NCI-H524 (cell line): ENCODE measurements at places on chromosomes 16 and 17.

DNA sequence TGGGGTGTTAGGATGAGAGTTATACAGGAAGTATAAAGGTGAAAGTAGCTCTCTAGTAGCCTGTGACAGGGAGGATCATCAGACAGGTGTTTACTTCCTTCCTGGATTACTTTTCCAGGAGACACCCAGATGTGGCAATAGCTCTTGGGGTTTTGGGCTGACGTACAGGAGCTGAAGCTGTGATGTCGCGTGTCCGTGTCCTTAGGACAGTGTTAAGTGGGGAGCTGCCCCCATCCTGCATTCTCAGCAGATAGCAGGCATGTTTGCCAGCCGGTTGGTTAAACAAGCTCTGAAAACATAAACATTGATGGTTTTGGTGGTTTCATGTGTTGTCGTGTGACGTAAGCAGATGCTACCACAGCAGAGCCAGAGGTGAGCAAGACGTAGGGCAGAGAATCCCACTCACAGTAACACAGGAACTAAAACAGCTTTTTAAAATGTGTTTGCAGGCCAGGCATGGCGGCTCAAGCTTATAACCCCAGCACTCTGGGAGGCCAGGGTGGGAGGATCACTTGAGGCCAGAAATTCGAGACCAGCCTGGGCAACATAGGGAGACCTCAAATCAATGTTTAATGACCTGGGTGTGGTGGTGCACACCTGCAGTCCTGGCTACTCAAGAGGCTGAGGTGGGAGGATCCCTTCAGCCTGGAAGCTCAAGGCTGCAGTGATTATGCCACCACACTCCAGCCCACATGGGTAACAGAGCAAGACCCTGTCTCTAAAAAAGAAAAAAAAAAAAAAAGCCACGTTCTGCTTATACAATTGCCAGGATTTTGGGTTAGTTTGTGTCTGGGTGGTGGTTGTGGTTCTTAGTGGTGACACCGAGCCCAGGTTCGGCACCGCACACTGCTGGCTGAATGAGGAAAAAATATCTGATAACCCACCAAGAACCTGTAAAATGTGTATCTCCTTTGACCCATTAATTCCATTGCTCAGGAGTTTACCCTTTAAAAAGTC lies 18.2 kb upstream of the IL17C start:
- no peak for DNase-seq

DNA sequence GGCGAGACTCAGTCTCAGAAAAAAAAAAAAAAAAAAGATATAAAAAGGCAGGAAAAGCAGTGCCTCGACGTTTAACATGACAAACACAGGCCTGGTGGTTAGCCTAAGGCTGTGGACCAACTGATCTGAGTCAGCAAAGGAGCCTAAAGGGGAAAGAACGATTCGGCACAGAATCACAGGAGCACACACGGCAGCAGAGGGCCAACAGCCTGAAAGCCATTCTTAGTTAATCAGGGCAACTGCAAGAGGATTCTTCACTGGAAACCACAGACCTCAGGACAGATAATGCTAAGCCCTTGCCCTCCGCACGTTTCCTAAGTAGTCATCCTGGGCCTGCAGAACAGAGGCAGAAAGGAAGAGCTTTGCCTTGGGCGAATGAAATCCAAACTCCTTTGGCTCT lies 14.7 kb downstream of the TMEM11 start:
- DNase-seq: no peak

DNA sequence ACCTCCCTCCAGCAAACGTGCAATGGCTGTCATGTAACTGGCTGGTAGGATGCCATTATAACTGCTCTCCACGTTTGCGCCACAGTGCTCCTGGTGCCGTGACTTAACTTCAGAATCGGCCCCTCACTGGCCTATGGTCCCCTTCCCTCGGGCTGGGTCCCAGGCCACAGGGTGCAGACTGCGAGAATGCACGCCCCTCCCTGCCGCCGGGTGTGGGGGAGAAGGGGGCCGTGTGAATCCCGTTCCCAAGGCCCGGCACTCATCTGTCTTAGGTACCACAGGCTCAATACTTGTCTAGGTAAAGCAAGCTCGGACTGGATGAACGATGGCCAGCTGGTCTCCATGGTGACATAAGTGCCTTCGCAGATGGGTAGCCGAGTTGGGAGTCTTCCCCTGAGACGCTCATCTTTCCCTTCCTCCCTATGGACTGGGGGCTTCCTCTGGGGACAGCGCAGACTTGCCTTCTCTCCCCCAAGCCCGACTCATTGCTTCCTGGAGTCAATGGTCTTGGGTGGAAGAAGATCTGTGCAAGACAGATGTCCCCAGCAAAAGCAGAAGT lies 37.8 kb downstream of the TIMM22 start:
- peak; percentile 98 for DNase-seq

DNA sequence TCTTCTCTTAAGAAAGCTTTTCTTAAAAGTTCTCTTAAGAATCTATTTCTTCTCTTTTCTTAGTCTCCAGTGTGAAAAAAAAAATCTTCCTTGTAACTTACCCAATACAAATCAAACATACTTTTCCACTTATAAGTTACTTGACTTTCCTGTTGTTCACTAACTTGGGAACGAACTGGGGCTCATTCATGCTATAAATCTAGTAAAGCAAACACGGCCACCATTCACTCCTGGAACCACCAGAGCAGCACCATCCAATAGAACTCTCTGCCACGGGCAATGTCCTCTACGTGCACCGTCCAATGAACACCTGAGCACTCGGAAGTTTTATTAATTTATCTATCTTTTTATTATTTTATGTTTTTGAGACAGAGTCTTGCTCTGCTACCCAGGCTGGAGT lies 20.8 kb downstream of the SRP68 start:
- no peak for DNase-seq

DNA sequence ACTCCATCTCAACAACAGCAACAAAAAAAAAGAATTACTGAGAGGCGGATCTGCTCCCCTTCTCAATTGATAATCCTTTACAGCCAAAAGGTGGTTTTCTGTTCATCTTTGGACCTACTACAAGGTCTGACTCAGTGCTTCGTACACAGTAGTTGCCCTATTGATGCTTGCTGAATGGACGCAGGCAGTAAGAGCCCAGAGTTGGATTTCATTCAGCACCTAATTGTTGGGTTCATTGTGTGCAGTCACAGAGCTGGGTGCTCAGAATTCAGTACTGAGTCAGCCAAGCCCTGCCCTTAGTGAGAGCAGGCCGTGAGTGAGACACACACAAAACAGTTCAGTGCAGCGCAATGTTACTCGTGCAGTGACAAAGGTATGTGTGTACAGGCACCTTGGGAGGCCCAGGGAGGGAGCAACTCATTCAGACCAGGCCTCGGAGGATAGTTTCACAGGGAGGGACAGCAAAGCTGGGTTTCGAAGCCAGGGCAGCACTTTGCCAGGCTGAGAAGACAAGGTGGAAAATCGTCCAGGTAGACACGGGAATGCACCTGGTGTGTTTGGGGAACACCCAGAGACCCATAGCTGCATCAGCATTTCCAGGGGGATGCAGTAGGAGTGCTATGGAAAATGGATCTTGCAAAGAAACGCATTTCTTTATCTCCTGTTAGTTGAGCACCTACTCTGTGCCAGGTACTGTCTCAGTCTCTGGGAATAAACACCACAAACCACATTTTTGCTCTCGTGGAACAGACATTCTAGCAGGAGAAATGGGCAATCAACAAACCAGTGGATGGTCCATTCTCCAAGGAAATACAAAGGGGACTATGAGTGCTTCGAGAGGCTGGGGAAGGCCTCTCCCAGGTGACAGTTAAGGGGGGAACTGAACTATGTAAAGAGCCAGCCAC lies 18.1 kb upstream of the KRT17 start:
- no peak for DNase-seq

DNA sequence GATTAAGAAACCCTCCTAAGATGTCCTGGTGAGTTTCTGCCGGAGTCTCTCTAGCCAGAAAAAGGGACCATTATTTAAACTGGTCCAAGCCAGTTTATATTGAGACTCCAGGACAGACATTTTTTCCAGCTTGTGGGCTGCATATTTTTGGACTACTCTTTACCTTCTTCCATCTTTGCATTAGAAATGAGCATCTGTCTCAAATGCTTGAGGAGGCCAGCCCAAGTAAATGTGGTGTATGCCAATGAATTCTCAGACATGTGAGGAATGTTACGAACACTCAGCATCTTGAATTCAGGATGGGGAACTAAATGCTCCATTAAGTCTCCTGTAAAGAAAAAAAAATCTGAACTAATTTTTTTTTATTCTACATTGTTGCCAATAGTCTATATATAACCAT lies 18.4 kb downstream of the TUBD1 start:
- DNase-seq: no peak

DNA sequence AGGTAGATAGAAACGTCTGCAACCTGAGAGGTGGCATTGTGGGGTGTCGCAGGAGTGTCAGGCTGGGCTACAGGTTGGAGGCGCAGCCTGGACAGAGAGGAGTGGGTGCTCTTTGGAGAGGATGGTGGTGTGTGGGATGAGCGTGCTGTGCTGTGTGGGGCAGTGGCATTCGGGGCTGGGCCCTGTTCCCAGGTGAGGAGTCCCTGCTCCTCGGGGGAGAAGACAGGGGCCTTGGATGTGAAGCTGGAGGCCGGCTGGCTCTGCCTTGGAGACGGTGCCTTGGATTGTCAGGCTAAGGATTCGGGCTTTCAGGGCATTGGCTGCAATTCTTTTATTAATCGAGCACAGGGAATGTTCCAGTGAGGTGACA lies 69.3 kb downstream of the BANP start:
- no peak for DNase-seq

GRCh38 chr17:49748223-49748622 lies 15.7 kb downstream of the FAM117A start:
- no peak for DNase-seq

GRCh38 chr16:30972872-30973271 lies 12.1 kb upstream of the HSD3B7 start:
- DNase-seq: no peak

DNA sequence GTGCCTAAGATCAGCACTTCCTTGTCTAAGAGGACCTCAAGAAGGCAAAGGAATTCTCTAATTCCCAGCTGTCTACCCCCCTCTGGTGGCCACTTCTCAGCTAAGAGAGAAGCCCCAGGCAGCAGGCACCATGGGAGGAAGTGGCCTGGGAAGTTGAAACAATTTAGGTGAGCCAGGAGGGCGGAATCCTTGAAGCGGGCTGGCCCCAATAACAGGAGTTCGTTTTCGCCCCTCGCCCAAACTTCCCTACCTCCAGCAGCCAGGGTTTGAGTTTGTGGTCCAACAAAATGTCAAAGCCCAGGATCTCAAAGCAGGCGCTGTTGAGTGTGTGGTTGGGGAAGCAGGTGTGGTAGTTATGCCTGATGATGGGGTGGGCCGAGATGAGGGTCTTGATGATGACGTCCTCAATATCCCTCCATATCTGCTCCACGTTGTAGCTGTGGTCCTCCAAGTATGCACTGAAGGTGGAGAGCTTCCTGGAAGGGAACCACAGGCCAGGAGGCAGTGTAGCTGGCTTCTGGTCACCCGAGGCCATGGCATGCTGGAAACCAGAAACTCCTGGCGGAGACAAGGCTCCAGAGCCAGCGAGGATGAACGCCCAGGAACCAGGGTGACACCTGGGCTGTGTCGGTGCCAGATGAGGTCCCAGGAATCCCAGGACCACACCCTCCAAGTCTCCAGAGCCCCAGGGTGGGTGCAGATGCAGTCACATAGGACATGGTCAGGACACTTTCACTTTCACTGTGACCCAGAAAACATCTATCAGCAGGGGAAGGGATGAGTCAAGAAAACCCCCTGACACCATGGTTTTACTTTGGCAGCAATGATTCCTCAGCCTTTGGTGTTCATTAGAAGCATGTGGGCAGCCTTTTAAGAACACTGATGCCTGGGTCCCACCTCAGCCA lies 25.6 kb downstream of the TTLL6 start:
- peak; percentile 55 for DNase-seq

GRCh38 chr17:11637796-11638195 lies 39.5 kb downstream of the DNAH9 start:
- no peak for DNase-seq
